ENCODE measurements at places on chromosomes 6 and 20.

GRCh38 chr6:37488476-37488875 lies 11.2 kb downstream of the CCDC167 start:
- DNase-seq = no peak

DNA sequence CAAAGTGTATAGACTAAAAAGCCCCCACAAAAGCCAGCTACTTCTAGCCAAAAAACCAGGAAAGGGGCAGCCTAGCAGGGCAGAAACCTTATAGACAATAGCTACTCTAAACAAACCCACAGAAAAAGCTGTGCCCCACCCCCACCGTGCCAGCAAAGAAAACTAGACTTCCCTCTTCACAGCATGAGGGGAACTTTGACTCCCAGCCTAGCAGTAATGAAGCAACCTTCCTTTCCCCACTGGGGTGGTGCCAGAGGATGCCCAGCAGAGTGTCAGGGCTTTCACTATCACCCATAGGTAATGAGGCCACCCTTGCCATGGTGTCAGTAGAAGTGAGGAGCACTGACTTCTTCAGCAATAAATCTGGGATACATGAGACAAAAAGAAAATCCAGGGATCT lies 99.0 kb upstream of the LGSN start:
- DNase-seq = no peak

DNA sequence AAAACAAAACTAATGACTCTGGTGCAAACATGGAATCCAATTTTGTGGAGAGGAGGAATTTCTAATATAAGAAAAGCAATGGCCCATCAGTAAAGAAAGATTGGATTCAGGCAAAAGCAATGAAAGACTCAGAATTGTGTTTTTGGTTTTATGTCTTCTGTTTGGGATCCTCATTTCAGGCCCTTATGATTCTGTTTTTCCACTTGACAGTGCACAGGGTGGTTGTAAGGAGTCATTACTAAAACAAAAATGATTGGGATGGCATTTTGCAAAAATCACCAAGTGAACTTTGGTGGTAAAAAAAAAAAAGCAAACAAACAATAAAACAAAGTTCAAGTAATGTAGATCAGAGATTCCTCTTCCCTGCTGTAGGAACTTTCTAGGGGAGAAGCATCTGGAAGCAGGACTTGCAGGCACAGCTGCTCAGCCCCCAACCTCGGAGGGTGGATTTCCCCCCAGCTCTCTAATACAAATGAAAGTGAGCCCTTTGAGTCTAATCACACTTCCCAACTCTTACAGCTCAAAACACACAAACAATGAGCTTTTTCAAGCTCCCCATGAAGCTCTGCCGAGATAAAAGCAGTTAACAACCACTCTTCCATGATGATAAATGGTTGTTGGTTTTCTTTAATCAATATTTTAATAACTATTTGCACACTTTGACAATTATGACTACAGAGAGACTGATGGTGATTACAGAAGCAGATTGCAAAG lies 177.7 kb downstream of the ZDHHC14 start:
- no peak for DNase-seq

GRCh38 chr20:23197836-23198235 lies 111.7 kb upstream of the CD93 start:
- DNase-seq = no peak
